ENCODE measurements at places on chromosomes 3 and 15.
A peak's percentile ranks its signal among the peaks of the same experiment; 100 is the strongest.

- DNase-seq, result no peak
These were observed 102.2 kb downstream of the ERC2 start for GRCh38 chr3:56365905-56366640.

DNA sequence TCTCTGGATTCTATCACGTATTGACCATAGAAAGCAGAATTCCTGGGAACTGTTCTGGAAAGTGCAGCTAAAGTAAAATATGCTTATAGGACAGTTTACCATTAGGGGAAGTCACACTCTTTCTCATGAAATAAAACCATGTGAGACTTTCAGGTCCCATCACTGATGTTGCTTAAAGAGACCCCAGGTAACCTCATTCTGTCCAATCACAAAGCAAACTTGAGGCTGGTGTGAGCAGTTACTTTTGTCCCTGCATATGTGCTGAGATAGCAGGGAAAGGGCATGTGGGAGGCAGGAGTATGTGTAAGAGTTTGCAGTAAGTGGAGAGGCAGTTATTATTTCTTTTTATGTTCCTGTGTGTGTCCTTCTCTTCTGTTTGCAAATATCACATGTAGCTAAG is 16.1 kb downstream of the GPR87 start:
- no peak for DNase-seq

DNA sequence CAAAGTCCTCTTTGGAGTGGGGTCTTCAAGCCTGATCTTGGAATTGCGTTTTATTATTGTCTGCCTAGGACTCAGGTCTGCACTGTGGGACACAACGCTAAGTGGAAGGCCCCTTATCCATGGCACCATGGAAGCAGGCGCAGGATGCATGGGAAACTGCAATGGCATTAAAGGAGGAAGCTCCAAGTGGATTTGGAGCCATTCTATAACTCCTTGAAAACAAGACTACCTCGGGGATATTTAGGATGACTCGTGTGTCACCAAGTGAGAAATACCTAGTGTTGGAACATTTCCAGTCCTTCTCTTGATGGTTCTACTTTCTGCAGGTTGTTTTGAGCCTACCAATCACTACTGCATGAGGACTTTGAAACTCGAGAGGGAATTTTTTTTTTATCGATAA is 126.6 kb upstream of the ZBED2 start:
- DNase-seq, result no peak

GRCh38 chr3:184275381-184275701 is 481 bp upstream of the ECE2 start:
- no peak for DNase-seq

GRCh38 chr15:88741671-88742070 is 61.6 kb upstream of the ACAN start:
- DNase-seq, result no peak

- DNase-seq, result no peak
These were observed 14.9 kb upstream of the MAGI1 start for GRCh38 chr3:66053550-66054094.

- DNase-seq, result peak; percentile 38
These were observed 88.7 kb downstream of the GABRG3 start for GRCh38 chr15:27059610-27060202.

GRCh38 chr3:106089806-106090205 is 221.0 kb upstream of the CBLB start:
- DNase-seq, result no peak

DNA sequence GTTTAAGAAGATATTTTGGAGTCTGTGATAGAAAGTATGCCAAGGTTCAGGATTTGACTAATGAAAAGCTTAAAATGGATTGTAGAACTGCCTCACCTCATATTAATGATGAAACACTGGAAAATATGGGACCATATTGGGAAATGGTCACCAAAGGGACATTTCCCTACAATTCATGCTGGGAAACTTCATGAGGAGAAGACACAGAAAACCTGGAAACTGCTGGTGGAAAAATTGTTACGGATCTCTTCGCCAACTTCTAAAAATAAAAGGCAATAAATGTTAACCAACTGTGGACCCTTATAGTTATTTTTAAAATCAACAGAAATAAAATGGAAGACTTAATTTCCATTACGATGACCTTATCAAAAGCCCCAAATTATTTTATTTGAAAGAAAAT is 97.6 kb upstream of the FRMD4B start:
- DNase-seq, result no peak

DNA sequence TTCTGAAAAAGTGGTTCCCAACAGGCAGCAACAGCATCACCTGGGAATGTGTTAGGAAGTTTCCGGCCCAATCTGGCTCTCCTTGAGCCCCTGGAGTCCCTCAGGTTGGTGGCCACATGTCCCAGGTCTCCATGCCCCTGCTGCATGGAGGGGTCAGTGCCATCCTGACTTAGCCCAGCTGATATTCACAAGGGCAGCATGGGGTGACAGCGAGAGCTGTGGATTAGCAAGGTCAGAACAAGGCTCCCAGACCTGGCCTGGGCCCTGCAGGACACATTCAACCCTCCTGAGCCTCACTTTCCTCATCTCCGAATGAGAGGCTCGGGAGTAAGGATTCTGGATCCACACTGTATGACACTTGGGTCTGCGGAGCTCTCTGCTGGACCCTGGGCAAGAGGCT is 243.8 kb upstream of the TLE3 start:
- no peak for DNase-seq

- no peak for DNase-seq
These were observed 47.2 kb downstream of the IGSF11 start for GRCh38 chr3:118987477-118987876.
